Caki2 (cell line): ENCODE measurements at places on chromosomes 6 and 20. TPM values are rescaled to one million over a fixed set of nuclear protein-coding genes. Genes with fewer than 3 reads are reported as not detected.
A peak's percentile ranks its signal among the peaks of the same experiment; 100 is the strongest.

ENPP1 gene
- total RNA-seq, result 2.6 and 2.8 TPM in 2 replicates

FAM217A gene
- total RNA-seq, result not detected in 2 replicates

ROS1 gene
- not detected in 2 replicates for total RNA-seq

MKKS gene
- total RNA-seq, result 7.2 and 8.3 TPM in 2 replicates

PDYN gene
- total RNA-seq, result not detected in 2 replicates

BMP5 gene
- total RNA-seq, result not detected in 2 replicates

CD109 gene
- total RNA-seq, result 27.7 and 32.2 TPM in 2 replicates

TRIM15 gene
- not detected in 2 replicates for total RNA-seq

DNA sequence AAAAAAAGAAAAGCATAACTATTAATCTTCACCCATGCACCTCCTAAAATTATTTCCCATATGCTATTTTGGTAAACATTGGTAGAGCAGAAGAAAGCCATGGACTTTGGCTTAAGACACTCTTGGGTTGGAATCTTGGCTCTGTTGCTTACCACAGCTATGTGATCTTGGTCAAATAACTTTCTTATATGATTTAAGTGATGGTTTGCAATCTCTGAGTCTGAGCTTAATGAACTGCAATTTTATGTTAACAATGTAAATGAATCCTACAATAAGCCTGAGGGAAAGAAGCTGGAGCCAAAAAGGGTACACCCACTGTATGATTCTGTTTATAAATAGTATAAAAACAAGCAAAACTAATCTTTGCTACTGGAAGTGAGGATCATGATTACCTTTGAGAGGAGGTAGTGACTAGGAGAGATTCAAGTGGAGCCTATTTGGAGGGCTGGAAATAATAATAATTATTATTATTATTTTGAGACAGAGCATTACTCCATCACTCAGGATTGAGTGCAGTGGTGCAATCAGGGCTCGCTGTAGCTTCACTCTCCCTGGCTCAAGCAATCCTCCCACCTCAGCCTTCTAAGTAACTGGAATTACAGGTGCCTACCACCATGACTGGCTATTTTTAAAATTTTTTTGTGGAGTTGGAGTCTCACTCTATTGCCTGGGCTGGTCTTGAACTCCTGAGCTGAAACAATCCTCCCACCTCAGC lies 34.5 kb downstream of the ABRACL start:
- no peak for DNase-seq

DNA sequence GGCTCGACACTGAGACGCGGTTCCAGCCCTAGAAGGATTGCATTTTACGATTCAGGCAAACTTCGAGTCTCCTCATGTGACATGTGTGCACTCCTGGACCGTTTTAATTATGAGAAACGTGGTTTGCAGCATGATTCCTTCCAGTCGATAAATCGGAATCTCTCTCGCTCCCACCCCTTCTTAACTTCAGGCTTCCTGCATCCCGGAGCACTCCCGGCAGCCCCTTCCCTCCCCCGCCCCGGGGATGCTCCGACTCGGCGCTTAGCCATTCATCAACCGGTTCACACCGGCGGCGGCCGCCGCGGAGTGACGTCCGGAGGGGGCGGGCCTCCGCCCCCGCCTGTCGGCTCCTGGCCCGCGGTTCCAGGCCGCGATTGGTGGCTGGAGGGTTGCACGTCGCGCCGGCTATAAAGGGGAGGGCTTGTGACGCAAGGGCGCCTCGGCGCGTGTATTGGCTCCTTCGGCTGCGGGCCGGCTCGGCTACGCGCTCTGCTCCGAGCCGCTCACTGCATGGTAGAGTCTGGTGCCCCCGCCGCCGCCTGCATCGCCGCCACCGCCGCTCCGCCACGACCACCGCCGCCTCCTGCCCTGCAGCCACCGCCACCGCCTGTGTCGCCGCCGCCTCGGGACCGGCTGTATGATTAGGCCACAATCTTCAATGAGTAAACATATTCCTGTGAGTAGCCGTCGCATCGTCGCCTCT lies at the start of the genes LOC128125822 and PTP4A1:
LOC128125822 (plus strand) TSS at position 437 of the 703 bp plus-strand sequence.
PTP4A1 (plus strand) TSS at position 437 of the 703 bp plus-strand sequence. CDS start 4,401 bp downstream, outside the sequence.
- DNase-seq, result peak; percentile 99

DNA sequence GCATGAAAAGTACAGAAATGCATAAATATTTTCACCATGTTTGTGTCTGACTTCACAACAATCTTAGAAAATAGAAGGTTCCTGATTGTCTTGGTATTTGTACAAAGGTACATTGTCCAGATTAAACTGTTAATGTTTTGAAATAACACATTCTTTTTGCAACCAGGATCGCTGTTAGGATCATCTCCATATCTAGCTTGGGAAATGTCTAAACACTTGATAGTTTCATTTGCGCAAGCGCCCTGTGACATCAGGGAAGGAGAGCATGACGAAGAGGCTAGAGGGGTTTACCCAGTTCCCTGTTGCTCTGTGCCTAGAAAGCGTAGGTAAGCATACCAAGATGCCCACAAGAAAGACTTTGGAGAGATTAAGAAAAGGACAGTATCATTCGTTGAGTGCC lies 19.4 kb downstream of the ALDH8A1 start:
- no peak for DNase-seq

GRCh38 chr6:154885214-154885613 lies 109.9 kb upstream of the TIAM2 start:
- no peak for DNase-seq

DNA sequence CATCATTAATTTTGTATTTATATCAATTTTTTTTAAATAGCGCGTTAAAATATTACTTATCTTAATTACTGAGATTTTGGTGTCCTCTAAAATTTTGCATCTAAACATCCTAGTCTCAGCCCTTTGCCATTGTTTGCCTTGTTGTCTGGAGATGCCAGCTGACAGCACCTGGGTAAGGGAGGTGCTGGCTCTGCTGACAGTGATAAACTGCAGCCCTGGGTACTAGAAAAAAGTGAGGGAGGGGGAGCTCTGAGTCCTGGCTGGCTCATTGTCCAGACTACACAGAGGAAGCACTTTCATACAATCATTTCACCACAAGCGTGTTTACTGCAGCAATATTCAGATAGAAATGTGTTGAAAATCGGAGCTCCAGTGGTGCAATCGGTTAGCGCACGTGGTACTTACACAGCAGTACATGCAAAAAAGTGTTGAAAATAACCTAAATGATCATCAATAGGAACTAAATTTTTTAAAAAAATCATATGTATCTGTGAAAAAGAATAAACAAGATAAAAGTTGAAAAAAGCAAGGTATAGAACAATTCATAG lies 18.5 kb upstream of the UBR2 start:
- DNase-seq, result no peak
